Bronchial epithelial cell (primary cell): ENCODE measurements at places on chromosomes 12 and 14.
A peak's percentile ranks its signal among the peaks of the same experiment; 100 is the strongest.

- DNase-seq: peak; percentile 97
These were observed 55.0 kb upstream of the BICD1 start for GRCh38 chr12:32051511-32052211.

DNA sequence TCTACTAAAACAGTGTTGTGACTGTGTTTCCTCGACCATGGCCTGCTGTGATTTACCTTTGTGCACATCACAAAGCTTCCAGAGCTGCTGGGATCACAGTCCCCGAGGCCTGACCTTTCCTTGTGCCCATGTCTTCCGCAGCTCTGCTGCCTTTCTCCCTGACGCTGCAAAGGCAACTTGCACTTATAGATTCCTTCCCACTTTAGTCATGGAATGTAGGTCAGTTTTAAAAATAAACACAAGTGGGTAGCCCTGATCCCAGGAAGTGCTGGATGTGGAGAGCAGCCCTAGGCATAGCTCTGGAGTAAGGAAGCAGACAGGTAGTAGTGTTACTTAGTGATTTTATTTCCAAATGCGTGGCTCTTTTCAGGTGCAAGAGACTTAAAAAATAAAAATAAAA is 825.7 kb downstream of the AACS start:
- peak; percentile 5 for DNase-seq

GRCh38 chr12:34356233-34356987 is 334.1 kb downstream of the ALG10 start:
- DNase-seq: no peak

DNA sequence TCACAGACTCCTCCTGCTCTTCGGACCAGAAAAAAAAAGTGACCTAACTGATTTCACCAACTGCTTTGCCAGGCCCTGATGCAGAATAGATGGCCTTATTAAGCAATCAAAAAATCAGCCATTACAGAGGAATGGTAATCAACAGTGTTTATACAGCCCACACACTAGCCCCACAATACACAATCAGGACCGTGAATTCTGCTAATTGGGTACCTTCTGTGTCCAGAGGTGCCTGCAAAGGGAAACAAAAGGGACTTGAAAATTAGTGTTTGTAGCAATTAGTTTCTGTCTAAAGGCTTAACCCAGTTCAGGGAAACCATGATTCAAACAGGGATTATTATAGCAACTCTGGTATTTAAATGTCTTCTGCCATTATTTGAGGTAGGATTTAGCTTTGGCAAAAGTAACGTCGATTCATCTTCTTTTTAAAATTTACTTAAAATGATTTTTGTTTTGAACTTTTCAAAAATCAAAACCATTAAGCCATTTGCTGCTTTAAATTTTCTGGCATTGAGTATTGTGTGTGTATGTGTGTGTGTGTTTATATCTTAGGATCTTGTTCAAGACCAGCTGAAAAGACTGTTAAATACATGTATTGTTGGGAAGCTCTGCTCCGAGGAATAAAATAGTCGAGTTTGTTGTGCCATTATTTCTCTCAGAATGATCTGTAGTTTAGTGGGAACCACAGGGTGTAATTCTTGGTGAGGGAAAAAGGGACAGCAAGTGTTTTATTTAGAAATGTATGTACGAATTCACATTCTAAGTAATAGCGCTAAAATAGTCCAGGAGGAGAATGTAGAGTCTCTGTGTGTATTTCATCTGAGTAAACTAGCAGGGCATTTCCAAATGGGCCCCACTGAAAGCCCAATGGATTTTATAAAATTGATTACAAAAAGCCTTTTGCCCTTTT is 156.1 kb downstream of the PTCSC3 start:
- DNase-seq: no peak

GRCh38 chr12:120093592-120094355 is 22.8 kb downstream of the RAB35 start:
- no peak for DNase-seq

GRCh38 chr14:63895510-63895909 is 42.7 kb downstream of the SYNE2 start:
- DNase-seq: no peak

DNA sequence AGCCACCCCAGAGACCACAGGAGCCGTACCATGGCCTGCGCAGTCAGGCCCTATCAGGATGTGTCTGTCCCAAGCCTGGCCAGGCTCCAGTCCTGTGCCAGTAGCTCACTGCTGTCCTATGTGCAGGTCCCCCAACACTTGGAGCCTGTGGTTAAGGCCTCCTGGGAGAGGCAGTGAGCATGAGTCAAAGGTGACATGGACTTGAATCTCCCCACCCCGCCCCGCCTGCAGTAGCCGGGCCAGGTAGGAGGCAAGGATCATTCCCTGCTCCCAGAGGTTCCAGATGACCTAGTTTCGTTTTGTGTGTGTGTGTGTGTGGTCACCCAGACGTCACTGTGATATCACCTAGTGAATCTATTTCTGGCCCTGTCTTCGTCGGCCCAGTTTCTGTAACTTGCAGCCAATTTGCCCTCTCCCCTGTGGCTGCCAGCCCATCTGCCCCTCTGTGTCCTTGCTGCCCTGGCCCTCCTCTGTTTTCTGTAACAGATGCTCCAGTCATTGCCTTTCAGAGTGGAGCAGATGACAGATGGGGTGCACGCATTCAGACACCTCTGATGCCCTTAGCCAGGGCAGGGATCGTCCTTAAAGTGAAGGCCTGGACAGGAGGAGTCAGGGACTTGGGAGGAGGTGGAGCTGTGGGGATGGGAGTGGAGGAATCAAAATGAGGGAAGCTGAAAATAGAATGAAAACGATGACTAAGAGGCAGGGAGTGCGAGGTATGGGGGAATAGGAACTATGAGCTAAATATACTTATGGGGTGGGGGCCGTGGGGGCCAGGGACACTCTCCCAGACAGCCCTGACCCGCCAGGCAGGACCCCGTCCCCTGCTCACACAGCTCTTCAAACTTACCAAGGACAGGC is 37.4 kb downstream of the SLC6A12 start:
- no peak for DNase-seq

DNA sequence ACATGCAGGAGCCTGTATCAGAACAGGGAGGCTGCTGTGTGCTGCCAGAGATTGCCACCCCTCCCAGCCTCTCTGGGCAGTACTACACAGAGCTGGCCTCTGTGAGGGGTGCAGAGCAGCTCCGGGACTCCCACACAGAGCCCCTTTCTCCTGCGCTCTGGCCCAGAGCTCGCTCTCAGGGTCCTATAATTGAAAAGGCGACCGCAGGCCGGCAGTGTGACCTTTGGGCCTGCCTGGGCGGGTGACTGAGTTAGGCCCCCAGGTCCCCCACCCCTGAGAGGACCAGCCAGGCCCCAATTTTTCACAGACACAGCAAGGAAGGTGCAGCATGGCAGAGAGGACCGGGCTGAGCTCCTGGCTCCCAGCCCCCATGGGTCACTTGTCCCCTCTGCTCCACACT is 136.4 kb downstream of the ZFP36L1 start:
- DNase-seq: no peak

DNA sequence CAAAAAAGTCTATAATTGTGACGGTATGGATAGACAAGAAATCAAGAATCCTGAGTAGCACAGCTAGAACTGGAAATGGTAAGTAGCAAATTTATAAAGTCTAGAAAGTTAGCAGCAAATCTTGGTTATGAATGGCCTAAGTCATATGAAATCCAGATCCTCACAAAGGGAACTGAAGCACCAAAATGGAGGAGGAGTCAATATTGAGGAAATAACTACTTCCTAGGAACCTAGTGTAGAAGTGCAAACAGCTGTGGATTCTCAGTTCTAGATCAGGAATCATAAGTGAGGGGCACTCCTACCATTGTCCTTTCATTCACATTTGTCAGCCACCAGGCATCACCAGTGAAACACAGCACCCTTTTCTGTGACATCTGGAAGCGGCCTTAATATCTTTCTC is 202.2 kb upstream of the DCN start:
- DNase-seq: no peak

DNA sequence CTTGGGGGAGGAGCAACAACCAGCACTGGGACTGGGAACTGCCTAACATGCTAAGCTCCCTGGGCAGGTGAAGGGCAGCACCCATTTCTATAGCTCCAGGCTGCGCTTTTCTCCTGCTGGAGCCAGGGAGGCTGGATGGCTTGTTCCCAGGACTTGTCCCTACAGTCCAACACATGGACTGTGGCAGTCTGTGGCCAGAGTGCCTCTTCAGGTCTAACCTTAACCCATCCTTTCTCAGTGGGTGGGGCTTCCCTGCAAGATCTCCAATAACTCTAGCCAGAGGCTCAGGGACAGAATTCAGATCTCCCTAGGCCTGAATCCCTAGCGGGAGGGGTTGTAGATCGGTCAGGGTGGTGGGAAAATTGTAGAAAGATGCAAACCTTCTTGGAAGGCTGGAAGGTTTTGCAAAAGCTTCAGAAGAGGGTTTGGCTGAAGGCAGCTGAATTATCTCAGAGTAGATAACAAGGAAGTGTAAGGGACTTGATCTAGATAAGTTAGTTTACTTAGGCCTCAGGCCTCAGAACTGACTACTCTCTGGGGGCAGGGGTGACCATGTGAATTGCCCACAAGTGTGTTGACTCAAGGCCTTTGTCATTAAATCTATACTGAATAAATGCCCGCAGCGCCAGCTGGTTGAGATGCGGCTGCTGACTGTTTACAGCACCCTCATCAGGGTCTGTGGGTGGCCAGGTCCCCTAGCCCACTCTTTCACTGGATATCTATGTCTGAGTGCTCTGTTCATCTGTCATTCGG is 60.7 kb downstream of the SSPN start:
- DNase-seq: no peak

GRCh38 chr12:4068981-4069669 is 195.9 kb upstream of the PARP11 start:
- peak; percentile 22 for DNase-seq

GRCh38 chr14:104659764-104660523 is 29.5 kb upstream of the INF2 start:
- DNase-seq: no peak

GRCh38 chr14:36981832-36982529 is 190.4 kb downstream of the SLC25A21 start:
- DNase-seq: peak; percentile 96

- no peak for DNase-seq
These were observed 333.8 kb downstream of the CACNA1C start for GRCh38 chr12:2386566-2386965.

DNA sequence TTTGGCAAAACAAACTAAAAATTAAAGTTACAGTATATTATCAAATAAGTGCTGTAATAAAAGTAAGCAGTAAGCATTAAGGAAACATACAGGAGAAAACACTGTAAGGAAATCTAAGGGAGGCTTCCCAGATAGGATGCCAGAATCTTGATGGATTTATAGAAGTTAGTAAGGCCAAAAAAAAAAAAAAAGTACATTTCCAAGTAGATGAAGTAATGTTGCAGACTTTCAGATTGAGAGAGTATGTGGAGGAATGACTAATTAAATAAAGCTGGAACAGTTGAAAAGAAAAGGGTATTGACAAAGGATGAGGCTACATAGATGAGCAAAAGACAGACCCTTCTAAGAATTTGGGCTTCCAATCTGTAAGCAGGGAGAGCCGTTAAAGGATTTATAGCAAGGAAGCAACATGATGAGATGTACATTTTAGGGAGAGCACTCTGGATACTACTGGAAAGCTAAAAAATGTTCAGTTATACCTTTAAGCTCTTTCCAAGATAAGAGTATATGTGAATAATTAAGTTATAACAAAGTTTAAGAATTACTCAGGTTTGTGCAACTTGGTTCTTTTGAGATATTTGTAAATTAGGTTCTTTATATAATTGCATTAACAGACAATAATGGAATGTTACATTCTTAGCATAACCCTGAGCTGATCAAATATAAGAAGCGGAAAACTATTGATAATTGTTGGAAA is 87.5 kb upstream of the MON2 start:
- no peak for DNase-seq

DNA sequence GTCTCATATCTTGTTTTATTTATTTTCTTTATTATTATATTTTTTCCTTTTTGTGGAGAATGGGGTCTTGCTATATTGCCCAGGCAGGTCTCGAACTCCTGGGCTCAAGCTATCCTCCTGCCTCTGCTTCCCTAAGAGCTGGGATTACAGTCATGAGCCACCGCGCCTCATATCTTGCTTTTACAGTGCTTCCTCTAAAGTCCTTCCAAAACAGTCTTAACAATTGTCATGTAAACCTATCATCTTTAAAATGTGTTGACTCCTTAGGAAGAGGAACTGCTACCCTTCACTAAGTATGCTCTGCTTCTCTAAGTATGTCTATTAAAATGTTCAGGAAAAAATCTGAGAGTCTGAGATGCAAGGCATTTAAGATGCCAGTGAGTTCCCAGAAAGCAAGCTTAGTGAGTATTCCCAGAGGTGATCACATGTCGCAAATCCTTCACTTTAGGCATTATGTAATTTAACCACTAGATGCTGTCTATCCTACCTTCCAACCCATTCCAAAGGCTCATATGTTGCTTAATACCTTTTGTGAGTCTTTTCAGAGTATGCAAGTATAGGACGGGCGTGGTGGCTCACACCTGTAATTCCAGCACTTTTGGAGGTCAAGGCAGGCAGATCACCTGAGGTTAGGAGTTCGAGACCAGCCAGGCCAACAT is 19.7 kb upstream of the FOXJ2 start:
- peak; percentile 30 for DNase-seq

DNA sequence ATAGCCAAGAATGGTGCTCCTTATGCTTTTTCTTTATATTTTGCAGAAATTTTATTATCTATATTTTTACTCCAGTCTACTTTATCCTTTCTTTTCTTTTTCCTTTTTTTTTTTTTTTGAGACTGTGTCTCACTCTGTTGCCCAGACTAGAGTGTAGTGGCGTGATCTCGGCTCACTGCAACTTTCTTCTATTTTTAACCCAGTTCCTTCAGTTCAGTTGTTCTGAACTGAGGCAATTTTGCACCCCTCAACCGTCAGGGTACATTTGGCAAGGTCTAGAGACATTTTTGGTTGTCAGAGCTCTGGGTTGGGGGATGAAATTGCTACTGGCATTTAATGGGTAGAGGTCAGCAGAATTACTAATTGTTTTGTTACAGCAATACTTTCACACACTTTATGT is 75.7 kb downstream of the DIP2B start:
- DNase-seq: no peak

DNA sequence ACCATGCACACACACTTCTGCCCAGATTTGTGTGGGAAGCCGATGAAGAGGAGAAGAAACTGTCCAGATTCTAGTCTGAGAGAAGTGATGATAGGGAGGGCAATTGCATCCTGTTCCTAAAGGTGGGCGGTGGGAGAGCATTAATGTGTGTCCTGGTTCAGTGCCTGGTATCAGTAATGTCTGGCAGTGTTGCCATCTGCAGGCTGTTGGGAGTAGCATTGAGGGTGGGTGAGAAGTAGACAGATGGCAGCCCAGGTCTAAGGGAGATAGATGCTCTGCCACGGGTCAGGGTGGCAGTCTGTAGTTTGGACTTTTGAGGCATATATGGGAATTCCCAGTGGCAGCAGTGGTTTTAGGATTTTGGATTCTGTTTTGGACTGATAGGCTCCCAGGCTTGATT is 156.4 kb downstream of the ETNK1 start:
- DNase-seq: no peak
